ENCODE measurements at places on chromosomes 4 and X.

GRCh38 chr4:27887646-27888045 lies 1027.0 kb downstream of the STIM2 start:
- DNase-seq: no peak

DNA sequence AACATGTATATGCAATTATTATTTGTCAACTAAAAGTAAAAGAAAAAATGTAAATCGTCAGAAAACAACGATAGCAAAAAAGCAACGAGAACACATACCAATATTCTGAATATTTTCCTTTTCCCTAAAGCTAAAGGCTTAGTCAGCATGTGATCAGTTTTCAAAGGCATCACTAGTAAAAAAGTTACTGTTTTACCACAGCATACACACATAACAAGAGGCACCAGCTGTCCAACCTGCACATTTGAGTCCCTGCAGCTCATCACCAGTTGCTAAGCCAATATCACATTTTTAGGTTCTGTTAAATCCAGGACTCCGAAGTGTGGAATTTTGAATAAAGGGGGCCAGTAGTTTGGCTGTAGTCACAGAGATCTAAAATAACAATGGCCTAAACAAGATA lies 203.8 kb downstream of the ADGRA3 start:
- DNase-seq: no peak

- DNase-seq: no peak
These were observed 21.1 kb downstream of the SCML1 start for GRCh38 chrX:17758382-17758781.

DNA sequence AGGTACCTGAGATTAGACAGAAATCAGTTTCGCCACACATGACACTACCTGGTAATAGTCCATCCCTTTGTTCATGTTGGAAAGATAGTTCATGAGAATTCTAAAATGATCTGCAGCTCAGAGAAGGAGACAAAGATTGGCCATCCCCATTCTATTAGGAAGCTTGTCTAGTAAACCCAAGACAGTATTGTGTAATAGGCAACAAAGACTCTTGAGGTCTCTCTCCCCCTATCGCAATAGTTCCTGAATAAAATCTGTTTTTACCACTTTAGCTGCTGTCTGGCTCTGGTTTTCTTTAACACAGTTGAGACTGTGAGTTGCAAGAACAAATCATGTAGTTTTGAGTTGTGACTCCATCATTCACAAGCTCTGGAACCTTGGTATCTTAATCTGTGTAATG lies 14.8 kb upstream of the BBS7 start:
- no peak for DNase-seq

DNA sequence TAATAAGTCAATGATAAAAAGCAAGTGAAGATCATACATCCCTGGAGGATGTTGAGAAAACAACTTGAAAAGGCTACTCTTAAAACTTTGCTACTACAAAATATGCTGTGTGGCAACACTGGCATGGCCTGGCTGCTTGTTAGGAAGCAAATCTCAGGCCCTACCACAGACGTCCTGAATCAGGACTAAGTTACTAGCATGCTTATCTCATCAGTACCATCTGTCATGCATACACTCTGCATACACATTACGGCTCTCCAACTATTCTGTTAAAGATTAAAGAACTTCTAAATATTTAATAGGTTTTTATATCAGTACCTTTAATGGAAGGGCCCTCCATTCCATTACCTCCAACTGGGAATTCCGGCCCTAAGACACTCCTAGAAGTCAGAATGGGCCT lies 8.2 kb downstream of the PAPSS1 start:
- DNase-seq: peak; percentile 28

GRCh38 chr4:67556436-67556835 lies 2.1 kb upstream of the STAP1 start:
- no peak for DNase-seq

GRCh38 chr4:80053140-80053910 lies 19.7 kb downstream of the ANTXR2 start:
- DNase-seq: no peak

DNA sequence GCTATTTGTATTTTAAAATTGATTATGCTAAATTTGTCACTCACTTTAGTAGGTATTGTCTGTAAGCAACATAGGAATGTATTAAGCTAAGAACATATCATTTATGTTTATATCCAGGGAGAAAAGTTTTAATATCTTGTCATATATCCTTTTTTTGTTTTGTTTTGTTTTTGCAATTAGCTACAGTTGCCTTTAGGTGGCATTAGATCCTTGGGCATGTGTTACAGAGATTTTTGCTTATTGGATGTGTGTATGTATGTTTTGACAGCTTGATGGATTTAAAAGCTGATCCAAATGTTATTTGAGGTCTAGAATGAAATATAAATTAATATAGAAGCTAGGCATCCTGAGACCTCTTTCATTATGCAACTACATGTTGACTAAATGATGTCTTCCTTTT lies 36.1 kb upstream of the OTUD4 start:
- DNase-seq: no peak

DNA sequence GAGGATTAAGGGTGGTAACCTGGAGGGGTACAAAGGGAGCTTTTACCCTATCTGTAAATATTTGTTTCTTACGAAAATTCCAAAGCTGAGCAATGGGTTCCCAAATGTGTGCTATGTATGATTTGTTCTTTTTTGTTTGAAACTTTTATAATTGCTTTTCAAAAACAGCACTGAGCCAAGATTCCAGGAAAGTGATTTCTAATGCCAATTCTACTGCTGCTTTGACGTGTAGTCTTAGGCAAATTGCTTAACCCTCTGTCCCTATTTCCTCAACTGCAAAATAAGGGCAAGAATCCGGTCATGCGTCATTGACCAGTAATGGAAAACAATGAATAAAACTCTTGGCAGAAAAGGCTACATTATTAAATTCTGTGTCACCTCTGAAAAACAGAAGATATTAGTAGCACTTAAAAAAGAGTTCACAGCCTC lies 454.7 kb downstream of the IL15 start:
- peak; percentile 93 for DNase-seq

GRCh38 chrX:27863809-27864208 lies 56.0 kb downstream of the MAGEB10 start:
- no peak for DNase-seq

DNA sequence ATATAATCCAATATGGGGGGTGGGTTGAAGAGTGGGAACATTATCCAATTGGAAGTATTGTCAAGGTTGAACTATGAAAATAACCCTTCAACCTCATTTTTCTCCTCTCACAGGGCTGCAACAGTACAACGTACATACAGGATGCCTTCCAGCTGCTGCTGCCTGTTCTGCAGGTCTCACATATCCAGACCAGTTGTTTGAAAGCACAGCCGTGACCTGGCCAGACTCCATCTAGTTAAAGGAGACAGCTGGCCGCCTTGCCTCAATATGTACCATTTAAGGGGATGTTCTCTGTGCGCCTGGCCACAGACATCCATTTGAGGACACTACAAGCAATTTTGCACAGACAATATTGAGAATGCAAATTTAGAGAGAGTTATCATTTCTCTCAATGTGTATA lies 75.7 kb downstream of the FAM114A1 start:
- DNase-seq: peak; percentile 66

GRCh38 chr4:39596971-39597370 lies 41.7 kb downstream of the SMIM14 start:
- DNase-seq: no peak

DNA sequence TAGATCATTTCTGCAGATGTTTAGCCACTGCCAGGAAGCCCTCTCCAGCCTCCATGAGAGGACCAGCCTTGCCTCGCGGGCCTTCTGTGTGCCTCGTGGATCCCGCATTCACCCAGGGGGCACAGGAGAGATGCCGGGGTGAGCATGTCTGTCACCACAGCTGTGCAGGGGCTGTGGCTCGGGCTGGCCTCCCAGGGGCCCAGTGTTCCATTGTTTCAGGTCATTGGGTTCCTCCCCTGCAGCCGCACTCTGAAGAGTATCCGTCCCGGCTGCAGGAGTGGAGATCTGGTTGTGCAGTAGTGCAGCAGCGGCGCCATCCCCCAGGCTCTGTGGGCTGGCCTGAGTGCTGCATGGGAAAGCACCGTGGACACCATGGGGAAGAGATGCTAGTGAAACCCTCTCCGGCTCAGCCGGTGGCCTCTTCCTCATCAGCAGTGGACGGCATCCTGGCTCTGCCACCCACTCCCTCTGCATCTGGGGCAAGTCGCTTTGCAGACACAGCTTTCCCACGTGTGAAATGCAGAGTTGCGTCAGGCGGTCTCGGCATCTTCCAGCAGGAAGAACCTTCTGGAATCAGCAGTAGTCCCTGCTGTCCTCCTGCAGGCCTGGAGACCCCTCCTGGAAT lies 29.1 kb downstream of the TBC1D14 start:
- DNase-seq: peak; percentile 29

DNA sequence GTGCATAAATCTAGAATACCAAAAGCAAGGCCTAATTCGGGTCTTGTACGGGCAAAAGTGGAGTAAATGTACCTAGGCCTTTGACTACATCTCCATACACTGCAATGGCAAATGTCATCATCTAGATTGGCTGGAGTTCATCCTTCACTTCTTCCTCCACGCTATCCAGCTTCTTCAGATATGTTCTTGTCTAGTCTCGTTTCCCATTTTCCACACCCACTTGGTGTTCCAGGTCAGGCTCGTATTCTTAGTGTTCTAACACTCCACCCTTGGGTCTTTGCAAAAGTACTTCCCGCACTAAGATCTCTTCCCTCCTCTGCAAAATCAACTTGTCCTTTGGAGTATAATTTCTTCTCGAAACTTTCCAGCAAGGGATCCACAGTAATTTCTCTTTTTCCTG lies 1.4 kb downstream of the COQ2 start:
- DNase-seq: no peak
